NCI-H187 (cell line): ENCODE measurements at places on chromosomes 6 and 20.

DNA sequence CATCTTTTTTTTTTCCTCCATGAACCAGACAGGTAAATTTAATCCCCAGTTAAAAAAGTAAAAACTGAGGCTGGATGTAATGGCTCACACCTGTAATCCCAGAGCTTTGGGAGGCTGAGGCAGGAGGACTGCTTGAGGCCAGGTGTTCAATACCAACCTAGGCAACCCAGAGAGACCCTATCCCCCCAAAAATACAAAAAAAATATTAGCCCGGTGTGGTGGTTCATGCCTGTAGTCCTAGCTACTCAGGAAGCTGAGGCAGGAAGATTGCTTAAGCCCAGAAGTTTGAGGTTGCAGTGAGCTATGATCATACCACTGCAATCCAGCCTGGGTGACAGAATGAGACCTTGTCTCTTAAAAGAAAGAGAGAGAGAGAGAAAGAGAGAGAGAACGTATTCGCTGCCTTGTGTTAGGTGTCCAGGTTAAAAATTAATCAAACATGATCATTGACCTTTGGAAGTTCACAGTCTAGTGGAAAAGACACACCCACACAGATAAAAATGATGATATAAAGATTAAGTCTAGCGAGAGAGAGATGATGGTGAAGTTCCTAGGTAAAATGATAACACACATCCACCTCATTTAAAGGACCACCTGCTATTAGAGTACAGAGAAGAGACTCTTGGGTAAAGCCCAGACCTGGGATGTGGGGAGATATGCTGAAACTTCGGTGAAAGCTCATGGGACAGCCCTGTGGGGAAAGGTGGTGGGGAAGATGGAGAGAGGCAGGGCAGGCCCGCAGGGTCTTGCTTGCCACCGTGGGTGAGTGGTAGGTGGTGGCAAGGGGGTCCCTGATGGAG, 4.8 kb upstream of the NHSL1 start:
- no peak for DNase-seq

DNA sequence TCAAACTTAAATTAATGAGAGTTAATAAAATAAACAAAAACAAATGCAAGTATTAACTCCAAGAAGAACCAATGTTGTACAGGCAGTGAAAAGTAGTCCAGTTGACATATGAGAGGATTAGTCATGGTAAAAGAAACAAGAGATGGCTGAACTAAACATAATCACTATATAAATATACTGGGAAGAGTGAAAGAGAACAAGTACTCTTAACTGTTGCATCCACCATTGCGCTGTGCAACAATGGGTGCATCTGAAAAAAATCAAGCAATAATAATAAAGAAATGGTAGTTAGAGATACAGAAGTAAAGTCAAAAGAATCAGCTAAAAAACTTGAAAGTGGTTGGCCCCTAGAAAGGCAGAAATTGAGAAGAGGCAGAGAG, 16.6 kb downstream of the HLA-F start:
- no peak for DNase-seq

GRCh38 chr6:167762259-167762962, 64.3 kb upstream of the AFDN start:
- no peak for DNase-seq

DNA sequence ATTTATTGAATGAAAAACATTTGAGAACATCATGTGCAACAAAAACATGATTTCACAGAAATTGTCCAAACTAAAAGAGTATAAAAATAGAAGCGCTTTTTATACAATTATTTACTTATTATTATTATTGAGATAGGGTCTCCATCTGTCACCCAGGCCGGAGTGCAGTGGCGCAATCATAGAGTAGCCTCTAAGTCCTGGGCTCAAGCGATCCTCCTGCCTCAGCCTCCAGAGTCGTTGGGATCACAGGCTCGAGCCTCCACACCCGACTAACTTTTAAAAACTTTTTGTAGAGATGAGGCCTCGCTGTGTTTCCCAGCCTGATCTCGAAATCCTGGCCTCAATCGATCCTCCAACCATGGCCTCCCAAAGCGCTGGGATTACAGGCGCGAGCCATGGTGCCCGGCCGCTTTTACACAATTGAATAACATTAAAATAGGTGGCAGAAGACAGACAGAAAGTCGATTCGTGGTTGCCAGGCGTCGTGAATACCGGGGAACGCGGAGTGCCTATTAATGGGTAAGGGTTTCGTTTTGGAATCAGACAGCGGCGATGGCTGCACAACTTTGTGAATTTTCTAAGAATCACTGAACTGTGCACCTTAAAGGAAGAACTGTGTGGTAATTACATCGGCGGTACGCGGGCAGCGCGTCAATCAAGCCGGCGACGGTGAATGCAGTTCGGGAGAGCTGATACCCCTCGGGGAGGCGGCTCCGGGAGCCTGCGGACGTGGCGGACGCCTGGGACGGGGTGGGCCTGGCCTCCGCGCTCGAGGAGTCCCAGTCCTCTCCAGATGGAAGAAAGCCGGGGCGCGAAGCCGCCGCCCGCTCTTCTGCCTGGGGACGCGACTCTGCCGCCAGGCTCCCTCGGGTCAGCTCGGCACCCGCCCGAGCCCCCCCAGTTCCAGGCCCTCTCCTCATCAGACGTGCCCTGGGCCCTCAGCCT, 807 bp downstream of the TBC1D20 start:
- peak; percentile 50 for DNase-seq

- no peak for DNase-seq
Measured at GRCh38 chr6:97917369-97917768, 634.4 kb upstream of the MMS22L start.

- no peak for DNase-seq
Measured at GRCh38 chr20:2080532-2081224, 20.9 kb upstream of the STK35 start.

DNA sequence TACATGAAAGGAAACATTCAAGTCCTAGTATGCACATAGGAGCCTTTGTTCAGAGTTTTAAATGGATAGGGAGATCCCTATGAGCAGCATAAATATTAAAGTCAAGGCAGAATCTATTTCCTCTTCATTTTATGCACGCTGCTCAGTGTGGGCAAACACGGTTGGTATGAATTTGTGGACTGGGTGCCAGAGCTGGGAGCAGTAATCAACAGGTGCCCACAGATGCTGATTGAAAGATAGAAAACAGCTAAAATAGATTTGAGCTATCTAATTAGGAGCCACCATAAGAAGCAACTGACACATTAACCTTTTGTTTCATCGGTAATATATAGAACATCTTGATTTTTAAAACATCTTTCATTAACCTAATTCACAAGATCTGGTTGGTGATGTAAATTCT, 175.5 kb downstream of the EYS start:
- no peak for DNase-seq

- DNase-seq, result no peak
Measured at GRCh38 chr6:116055513-116055912, 5.2 kb downstream of the FRK start.

DNA sequence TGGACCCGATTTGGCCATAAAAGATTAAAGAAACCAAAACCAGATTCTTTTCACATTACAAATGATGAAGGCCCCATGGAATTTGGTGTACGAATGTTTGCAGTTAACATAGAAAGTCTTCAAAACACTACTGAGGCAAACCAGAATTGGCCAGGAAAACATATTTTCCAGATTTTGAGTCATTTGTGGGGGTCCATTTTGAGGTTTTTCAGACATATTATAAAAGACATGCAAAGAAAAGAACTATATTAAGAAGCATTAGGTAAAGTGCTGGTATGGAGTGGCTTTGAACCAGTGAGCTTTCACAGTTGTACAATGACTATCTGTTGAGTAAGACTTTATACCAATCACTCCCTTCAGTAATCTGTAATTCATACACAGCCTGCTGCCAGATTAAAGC, 168.9 kb upstream of the COL21A1 start:
- DNase-seq, result no peak

DNA sequence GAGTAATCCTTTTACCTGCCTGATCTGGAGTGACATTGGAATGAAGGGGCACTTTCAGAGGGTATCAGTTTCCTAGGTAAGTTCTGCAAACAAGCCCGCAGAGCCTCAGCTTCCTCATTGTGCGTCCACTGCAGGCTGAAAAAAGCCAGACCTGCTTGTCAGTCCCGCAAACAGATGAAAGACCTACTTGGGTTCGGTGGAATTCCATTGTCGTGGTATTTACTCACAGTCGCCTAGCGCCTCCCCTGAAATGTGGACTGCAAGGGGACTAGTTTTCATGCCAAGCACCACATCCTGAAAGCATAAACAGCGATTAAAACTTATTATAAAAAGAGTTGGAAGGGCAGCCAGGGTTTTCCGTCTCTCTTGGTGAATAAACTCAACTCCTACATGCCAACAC, 121.5 kb downstream of the PAX1 start:
- no peak for DNase-seq

GRCh38 chr20:44479643-44480042, 4.0 kb downstream of the TTPAL start:
- DNase-seq, result no peak

- no peak for DNase-seq
Measured at GRCh38 chr20:57124366-57124765, 142.1 kb downstream of the BMP7 start.

GRCh38 chr6:89921691-89922090, 27.4 kb downstream of the GJA10 start:
- DNase-seq, result no peak

GRCh38 chr6:48036316-48036715, 74.7 kb downstream of the PTCHD4 start:
- DNase-seq, result no peak

DNA sequence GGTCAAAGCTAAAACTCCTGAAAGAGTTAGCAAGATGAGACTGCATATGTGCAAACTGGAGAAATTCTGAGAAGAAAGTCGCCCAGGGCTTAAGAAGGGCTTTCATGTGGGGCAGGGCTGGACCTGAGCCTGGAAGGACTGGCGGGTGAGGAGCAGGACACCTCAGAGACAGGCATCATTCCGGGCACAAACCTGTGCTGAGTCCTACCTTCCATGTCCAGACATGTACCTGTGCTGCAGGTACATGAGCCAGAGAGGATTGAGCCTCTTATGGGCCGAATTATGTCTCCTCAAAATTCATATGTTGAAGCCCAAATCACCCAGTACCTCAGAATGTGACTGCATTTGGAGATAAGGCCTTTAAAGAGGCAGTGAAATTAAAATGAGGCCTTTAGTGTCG, 171.0 kb downstream of the QRSL1 start:
- DNase-seq, result no peak

GRCh38 chr20:52899041-52899608, 73.0 kb upstream of the TSHZ2 start:
- DNase-seq, result no peak

- no peak for DNase-seq
Measured at GRCh38 chr20:60395991-60396390, 437.8 kb downstream of the CDH26 start.

DNA sequence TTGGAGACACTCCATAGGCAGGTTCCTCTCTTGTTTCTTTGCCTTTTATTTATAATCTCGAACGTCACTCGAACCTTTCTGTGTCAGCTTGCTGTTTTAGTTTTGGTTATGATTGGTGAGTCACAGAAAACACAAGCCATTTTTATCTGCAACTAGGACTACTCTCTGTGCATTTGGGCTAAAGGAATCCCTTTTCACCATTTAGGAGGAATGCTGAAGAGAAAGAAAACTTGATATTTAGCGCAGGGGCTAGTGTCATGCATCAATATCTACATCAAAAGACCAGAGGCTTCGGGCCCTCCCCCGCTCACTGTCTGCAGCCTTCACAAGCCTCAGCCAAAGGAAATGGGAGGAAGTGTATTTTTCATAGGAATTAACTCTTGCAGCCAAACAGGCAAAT, 507.8 kb upstream of the CITED2 start:
- DNase-seq, result no peak

- DNase-seq, result no peak
Measured at GRCh38 chr6:118905084-118905483, 11.1 kb downstream of the ASF1A start.

DNA sequence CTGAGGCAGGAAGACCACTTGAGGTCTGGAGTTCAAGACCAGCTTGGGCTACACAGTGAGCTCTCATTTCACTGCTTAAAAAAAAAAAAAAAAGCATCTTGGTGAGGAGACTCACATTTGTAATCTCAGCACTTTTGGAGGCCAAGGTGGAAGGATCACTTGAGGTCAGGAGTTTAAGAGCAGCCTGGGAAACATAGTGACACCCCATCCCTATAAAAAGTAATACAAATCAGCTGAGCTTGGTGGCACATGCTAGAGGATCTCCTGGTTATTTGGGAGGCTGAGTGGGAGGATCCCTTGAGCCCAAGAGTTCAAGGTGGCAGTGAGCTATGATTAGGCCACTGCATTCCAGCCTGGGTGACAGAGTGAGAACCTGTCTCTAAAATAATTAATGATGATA, 29.4 kb upstream of the SYNCRIP start:
- DNase-seq, result no peak

GRCh38 chr6:42104804-42105125, 37.7 kb downstream of the C6orf132 start:
- DNase-seq, result no peak
